ENCODE measurements at places on chromosomes 7 and 10.

DNA sequence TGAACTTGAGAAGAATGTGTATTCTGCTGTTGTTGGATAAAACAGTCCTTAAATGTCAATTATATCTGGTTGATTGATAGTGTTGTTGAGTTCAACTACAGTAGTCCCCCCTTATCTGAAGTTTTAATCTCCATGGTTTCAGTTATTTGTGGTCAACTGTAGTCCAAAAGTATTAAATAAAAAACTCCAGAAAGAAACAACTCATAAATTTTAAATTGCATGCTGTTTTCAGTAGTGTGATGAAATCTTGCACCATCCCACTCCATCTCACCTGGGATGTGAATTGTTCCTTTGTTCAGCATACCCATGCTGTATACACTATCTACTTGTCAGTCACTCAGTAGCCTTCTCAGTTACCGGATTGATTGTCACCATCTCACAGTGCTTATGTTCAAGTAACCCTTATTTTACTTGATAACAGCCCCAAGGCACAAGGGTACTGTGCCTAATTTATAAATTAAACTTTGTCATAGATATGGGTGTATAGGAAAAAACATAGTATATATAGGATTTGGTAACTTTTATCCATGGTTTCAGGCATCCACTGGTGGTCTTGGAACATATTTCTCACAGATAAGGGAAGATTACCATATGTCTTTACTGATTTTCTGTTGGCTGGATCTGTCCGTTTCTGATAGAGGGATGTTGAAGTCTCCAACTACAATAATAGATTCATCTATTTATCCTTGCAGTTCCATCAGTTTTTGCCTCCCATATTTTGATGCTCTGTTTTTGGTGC, 57.1 kb downstream of the AOAH start:
- no peak for DNase-seq

DNA sequence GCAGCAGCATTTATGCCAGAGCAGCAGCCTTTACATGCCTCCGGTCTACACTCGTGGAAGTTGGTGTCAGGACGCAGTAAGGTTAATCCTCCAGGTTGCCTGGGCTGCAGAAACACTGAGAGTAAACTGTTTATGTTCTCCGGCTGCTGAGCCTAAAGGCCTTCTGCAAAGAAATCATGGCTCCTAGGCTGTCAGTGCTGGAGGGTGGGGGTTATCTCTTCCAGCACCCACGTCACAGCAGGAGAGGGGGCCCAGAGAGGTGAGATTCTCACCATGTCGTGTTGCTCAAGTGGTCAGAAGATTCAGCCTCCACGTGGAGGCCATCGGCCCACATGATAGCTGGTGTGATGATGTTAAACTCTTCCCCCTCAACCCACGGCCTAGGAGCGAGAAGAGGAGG, 41.2 kb downstream of the COL13A1 start:
- DNase-seq = no peak

- DNase-seq = no peak
Measured at GRCh38 chr7:88165697-88166096, 54.1 kb downstream of the SRI start.

GRCh38 chr10:124998624-124999291, 56.8 kb downstream of the ZRANB1 start:
- DNase-seq = no peak

GRCh38 chr7:123571684-123572083, 14.1 kb upstream of the NDUFA5 start:
- DNase-seq = no peak

GRCh38 chr7:11274074-11274473, 300.4 kb downstream of the PHF14 start:
- no peak for DNase-seq

- DNase-seq = no peak
Measured at GRCh38 chr10:103859161-103860086, 4.0 kb upstream of the SH3PXD2A start.

DNA sequence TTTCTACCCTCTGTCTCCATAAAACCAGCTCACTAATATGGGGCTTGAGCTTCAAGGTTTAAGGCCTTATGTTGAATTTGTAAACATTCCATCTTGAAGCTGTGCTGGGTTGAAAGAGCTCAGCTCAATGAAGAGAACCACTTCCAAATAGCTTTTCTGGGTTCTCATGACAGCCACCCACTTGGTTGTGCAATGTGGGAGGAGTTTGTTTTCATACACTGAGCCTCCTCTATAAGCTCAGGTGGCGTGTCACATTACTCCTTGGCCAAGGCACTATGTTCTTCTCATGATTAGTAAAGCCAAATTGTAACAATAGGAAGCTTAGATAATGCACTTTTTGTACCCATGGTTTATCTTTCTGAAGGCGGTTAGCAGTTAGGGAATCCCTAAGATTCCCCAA, 265.6 kb downstream of the PTEN start:
- DNase-seq = no peak

GRCh38 chr10:111129363-111129762, 52.5 kb downstream of the ADRA2A start:
- DNase-seq = no peak

DNA sequence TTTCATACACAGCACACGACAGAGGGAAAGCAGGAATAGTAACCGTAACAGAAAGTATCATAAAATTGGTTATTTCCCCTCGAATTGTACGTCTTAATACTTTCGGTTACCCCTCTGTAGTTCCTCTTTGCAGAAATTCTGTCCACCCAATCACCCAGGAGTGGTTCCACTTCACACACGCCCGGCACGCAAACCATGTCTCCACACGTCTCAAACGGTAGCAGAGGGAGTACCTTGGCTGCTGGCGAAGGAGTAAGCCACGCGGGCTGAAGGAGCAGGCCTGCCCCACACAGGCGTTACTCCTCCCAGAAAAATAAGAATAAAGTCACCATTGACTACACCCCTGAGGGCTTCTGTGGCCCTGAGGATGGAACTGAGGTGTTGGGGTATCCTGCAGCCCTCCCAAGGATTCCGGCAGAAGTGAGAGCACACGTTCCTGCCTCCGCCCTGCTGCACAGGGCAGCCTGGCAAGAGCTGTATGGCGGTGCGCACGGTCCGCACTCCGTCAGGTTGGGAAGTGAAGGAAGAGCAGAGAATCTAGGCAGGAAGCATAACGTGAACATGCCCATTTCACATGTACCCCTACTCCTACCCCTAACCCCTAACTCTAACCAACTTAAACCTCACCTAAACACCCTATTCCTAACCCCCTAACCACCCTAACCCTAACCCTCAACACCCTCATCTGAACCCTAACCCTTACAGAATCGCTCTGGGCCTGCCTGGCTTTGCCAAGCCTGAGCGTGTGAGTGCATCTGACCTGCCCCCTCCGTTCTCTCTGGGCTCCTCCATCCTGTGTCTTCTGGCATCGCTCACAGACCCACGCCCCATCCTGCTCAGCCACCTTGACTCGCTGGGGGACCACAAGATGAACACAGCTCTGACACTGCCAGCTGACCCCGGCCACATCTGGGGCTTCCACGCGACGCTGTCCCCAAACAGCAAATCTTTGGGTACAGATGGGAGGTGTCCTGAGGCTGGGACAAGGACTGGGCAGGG, 18.2 kb downstream of the GPR146 start:
- no peak for DNase-seq

- DNase-seq = no peak
Measured at GRCh38 chr10:59807629-59808620, 54.7 kb upstream of the MRLN start.

- DNase-seq = no peak
Measured at GRCh38 chr7:154541606-154542005, 461.3 kb downstream of the PAXIP1 start.

- no peak for DNase-seq
Measured at GRCh38 chr10:128024426-128024825, 101.8 kb downstream of the MKI67 start.

DNA sequence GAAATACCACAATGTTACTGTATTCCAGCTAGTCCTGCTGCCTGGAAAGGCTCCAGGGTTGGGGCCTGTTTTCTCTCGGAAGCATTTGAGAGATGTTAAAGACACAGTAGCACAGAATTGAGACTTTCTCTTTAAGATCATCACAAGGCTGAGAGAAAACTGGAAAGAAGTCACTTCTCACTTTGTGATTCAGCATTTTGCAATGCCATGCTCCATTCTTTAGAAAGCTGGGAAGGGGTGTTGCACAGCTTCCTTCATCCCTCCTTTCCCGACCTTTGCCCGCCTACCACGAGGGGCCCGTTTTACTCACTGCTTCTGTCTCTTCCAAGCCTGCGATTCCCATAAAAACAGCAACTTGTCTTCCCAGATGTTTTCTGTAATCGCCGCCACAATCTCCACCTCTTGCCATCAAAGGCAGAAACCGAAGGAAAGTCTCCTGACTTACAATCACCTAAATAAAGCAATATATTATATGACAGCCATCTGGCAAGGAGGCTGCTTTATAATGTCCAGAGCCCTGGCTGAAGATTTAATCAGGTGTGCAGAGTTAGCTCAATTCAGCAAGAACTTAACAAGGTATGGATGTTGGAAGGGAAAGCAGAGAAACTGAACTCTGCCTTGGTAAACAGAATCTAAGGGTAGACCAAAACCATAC, 18.9 kb downstream of the NOD1 start:
- no peak for DNase-seq

DNA sequence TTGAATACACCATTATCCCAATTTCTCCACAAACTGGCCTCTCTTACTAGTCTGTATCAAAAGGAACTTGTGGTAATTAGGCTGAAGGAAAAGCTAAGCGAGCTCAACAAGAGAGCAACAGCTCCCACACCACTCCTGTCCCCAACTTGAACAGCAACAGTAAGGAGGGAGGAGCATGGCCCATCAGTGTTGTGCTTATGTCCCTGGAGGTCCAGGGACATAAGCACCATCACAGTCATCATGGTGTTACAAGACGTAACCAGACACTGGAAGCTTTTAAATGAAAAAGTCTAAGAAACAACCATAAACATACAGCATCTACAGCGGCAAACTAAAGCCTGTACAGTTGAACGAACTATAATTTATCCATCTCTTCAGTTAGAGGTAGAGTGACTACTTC, 989 bp downstream of the ERLIN1 start:
- no peak for DNase-seq

GRCh38 chr7:152046531-152046930, 21.1 kb downstream of the GALNT11 start:
- DNase-seq = no peak

DNA sequence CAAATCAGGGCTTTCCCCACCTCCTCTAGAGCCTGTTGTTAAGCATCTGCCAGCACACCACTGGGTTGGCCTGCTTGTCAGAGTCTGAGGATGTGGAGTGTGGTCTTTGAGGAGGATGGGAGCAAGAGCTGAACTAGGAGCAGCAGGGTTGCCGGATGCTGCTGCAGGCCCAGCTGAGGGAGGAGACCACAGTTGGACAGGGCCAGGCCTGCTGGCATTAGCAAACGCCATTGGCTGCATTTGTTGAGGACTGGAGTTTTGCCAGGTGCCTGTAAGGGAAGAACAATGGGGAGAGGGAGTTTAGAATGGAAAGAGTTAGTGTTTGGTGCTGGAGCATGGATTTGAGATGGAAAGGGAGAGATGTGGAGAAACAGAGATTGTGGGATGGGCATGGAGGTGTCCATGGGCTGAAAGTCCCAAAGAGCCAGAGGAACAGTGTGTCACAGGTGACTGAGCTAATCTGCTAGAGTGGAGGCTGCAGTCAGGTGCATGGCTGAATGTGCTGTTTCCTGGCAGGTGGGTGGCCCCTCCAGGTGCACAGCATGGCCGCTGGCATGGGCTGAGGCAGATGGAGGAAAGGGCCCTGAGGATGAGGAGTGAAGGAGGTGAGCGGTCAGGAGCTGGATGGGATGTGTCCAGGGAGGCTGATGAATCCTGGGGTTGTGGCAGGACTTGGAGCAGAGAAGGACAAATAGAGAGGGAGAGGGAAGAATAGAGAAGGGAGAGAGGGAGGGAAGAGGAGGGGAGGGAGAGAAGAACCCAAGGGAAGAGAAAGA, 40.7 kb downstream of the LEP start:
- DNase-seq = no peak

GRCh38 chr10:64682043-64682442, 1160.8 kb downstream of the REEP3 start:
- no peak for DNase-seq

- DNase-seq = no peak
Measured at GRCh38 chr7:139887992-139888481, 59.0 kb downstream of the TBXAS1 start.

DNA sequence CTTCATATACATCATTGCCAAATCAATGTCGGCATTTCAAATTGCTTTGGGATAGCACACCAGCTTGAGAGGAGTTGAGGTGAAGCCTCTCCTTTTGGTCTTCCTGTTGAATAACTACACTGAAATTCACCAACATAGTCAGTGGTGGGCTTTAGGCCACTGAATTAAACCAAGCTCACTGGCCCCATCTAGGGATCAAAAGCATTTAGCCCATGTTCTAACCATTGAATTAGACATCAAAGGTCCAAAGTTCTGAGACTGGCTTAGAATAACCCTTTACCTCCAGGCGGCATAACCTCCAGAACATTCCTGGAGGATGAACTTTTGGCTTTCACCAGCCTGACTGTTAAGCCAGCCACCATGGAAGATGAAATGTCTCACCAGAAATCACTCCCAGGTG, 54.6 kb downstream of the BPGM start:
- no peak for DNase-seq

DNA sequence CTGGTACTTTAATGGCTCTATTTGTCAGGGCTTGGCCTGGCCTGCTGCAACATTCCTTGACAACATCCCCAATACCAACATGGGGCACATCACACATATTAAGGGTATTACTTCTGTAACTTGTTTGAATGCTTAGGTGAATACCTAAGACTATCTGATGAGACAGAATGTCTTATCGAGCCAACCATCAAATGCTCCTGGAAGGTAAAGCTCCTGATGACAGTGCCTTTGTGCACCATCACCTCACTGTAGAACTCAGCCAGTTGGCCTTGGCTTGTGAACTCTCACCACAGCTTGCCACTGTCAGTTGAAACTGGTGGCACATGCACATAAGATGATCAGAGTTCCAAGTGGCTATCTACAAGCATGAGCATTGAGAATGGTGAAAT, 3.7 kb upstream of the MYO1G start:
- no peak for DNase-seq
